ENCODE measurements at places on chromosomes 12 and 14. TPM values are rescaled to one million over a fixed set of nuclear protein-coding genes. Genes with fewer than 3 reads are reported as not detected.

Gene SLC17A8
- total RNA-seq = 0.26 TPM

DNA sequence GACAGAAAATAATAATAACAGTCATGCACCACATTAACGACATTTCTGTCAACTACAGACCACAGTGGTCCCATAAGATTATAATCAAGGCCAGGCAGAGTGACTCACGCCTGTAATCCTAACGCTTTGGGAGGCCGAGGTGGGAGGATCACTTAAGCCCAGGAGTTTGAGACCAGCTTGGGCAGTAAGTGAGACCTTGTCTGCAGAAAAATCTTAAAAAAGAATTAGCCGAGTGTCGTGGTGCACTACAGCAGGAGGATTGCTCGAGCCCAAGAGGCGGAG lies 8.6 kb downstream of the NAB2 start:
- no peak overlapping the region for H3K4me3 ChIP-seq
- no peak for DNase-seq
- no peaks in the 10 kb centered on the region for H3K27me3 ChIP-seq
- H3K4me1 ChIP-seq = peaks cover 25% of the 10 kb centered on the region
- H3K36me3 ChIP-seq = peaks cover 34% of the 10 kb centered on the region

- H3K4me3 ChIP-seq = no peak overlapping the region
- H3K27me3 ChIP-seq = no peaks in the 10 kb centered on the region
- no peaks in the 10 kb centered on the region for H3K4me1 ChIP-seq
- no peak for DNase-seq
Observed at GRCh38 chr12:30450872-30451271, 244.8 kb downstream of the IPO8 start.

- DNase-seq = no peak
- no peaks in the 10 kb centered on the region for H3K27me3 ChIP-seq
- H3K4me3 ChIP-seq = no peak overlapping the region
- no peak overlapping the region for H3K27ac ChIP-seq
Observed at GRCh38 chr12:93851257-93851671, 174.1 kb downstream of the CRADD start.

DNA sequence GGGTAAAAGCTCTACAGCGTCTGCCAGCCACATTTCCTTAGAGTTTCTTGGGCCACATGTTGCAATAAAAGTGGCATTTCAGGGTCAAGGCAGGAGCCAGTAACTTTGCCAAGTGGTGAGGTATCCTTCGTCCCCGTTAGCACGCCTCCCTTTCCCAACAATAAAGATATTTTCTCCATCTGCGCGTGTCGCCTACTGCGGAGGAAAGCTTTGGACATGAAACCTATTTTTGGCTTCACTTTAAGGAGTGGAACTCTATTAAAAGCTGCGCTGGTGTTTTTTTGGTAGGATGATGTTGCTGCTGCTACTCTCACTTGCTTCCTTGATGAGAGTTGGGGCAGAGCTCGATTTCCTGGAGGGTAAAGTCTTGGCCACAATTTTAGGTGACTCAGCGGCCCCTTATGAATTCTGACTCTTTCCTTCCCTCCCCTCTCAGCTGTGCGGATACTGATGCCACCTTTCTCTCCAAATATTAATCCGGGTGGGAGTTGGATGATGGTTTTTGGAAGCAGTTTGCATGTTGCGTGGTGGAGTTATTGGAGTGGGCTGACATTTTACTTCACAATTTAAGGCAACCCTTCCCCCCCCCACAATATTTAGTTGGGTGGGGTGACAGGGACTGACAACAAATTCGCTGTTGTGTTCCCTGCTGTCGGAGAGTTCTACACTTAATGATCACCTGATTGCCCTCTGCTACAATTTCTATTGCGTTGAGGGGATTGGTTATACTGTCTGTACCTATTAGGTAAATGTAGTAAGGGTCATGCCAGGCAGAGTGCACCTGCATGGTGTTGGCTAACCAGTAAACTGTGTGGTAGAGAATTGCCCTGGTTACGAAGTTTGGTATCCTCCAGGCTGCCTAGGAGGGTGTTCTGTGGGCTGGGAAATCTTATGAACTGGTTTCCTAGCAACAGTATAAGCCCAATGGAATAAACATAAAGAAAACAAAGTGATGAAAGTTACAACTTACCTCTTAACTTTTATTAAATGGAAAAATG lies 1.1 kb downstream of the CCDC91 start:
- no peak for DNase-seq
- peaks cover 22% of the 10 kb centered on the region for H3K36me3 ChIP-seq
- peak overlapping the region; percentile 37 for H3K27ac ChIP-seq
- no peaks in the 10 kb centered on the region for H3K27me3 ChIP-seq

GRCh38 chr12:96534339-96534738 lies 45.0 kb downstream of the CFAP54 start:
- H3K36me3 ChIP-seq = no peaks in the 10 kb centered on the region
- H3K27me3 ChIP-seq = no peaks in the 10 kb centered on the region
- DNase-seq = no peak
- H3K27ac ChIP-seq = no peak overlapping the region
- H3K4me3 ChIP-seq = no peak overlapping the region
- no peaks in the 10 kb centered on the region for H3K4me1 ChIP-seq

- no peak for DNase-seq
- no peak overlapping the region for H3K4me3 ChIP-seq
- H3K27ac ChIP-seq = no peak overlapping the region
- no peaks in the 10 kb centered on the region for H3K4me1 ChIP-seq
Observed at GRCh38 chr12:71354871-71355270, 84.7 kb upstream of the LGR5 start.

Gene PLEK2
- 1.2 TPM for total RNA-seq

Gene SLC7A7
- 4.2 TPM for total RNA-seq

DNA sequence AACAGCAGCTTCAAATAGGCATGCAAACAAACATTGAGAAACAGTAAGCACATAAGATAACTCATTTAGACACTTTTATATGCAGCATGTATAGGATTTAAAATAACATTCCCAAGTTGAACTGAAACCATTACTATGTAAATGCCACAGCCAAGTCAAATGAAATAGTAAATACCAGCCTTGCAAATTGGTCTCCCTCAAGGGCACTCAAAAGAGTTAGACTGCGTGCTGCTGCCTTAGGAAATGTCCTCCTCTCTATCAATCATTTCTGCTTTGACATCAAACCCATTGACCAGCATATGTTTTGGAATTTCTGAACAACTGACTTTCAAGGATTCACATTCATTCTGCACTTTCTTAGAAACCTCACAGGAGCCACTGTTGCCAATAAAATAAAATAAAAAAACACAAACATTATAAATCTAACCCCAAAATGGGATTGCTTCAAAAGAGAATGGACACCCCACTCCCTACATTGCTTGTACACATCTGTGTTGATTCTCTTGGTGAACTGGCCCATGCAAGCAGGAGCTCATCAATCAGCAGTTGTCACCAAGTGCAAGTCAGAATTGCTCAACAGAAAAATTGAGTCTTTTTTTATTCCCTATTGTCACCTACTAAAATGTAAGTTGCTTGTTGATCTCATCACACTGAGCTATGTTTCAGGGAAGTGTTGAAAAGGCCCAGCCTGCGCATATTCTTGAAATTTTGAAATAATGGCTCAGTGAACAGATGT lies 256.2 kb downstream of the DAD1 start:
- peaks cover 27% of the 10 kb centered on the region for H3K36me3 ChIP-seq
- peak overlapping the region; percentile 83 for H3K27ac ChIP-seq
- peak overlapping the region; percentile 27 for H3K4me3 ChIP-seq
- no peak for DNase-seq
- H3K27me3 ChIP-seq = peaks cover 17% of the 10 kb centered on the region

DNA sequence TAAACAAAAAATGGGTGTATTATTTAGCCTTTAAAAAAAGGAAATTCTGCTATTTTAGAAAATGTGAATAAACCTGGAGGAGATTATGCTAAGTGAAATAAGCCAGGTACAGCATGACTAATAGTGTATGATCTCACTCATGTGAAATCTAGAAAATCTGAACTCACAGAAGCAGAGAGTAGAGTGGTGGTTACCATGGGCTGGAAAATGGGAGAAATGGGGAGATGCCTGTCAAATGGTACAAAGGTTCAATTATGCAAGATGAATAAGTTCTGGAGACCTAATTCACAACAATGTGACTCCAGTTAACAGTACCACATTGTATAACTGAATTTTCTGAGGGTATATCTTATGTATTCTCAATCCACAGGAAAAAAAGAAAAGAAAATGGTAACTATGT lies 17.4 kb upstream of the LEMD3 start:
- no peak for DNase-seq
- peaks cover 13% of the 10 kb centered on the region for H3K4me1 ChIP-seq

Gene RXYLT1
- total RNA-seq = 9.8 TPM

Gene FAM181A
- not detected for total RNA-seq

Gene RITA1
- total RNA-seq = 29.3 TPM

Gene DYRK2
- 38.1 TPM for total RNA-seq

Gene AQP6
- 0.21 TPM for total RNA-seq

Gene KLHL33
- total RNA-seq = 0.17 TPM

DNA sequence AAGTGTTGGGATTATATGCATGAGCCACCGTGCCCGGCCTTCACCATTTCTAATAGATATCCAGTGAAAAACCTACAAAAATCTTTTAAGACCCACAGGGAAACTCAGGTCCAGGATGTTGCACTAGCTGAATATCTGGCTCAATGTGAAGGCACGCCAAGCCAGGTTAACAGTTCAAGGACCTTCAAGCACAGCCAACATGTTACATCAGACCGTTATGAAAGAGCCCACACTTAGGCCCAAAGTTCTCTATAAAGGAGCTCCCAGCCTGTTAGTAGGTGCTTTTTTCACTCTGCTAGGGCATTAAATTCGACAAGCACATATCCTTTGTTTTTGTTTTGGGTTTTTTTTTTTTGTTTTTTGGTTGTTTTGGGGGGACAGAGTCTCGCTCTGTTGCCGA lies 69.0 kb downstream of the OTX2 start:
- no peak for DNase-seq
- H3K4me3 ChIP-seq = no peak overlapping the region
- no peak overlapping the region for H3K27ac ChIP-seq

Gene MYO1H
- total RNA-seq = 0.44 TPM

Gene LALBA
- total RNA-seq = not detected

GRCh38 chr14:105530285-105531087 lies 4.1 kb downstream of the TMEM121 start:
- H3K27ac ChIP-seq = no peak overlapping the region
- no peak for DNase-seq
- H3K36me3 ChIP-seq = peaks cover 12% of the 10 kb centered on the region
- no peak overlapping the region for H3K4me3 ChIP-seq
